ENCODE measurements at places on chromosomes 3 and 15.

DNA sequence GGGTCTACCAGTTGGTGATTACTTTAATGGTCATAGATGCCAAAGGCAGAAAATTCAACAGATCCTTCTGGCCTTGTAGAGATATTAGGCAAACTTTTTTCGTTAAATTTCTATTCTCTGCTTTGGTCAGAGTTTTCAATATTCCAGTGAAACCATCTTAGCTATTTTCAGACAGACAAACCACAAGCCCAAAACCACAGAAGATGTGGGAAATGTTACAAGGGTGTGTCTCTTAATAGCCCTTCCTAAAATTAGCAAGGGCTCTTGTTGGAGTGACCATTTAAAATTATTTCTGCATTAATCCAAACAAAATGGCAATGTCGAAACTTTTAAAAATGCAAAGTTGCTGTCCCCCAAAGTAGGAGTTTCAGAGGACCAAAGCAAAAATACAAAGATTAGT is 102.8 kb downstream of the ARRDC4 start:
- no peak for DNase-seq

DNA sequence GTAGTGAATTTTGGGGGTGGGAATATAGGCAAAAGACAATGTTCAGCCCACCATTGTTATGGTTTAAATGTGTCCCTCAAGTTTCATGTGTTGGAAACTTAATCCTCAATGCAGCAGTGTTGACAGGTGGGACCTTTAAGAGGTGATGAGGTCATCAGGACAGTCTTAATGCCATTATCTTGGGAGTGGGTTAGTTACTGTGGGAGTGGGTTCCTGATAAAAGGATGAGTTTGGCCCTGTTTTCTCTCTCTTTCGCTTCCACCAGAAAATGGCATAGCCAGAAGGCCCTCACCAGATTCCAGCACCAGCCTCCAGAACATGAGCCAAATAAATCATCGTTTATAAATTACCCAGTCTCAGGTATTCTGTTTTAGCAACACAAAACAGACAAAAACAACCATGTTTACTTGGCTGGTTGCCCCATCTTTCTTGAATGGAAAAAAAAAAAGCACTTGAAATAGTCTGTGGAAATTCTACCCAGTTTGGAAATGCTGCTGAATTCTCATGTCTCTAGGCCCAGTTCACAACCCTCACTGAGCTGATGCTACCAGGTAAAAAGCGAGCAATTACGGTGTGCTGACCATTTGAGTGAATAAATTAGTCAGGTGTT is 31.0 kb upstream of the MFSD1 start:
- DNase-seq: no peak

DNA sequence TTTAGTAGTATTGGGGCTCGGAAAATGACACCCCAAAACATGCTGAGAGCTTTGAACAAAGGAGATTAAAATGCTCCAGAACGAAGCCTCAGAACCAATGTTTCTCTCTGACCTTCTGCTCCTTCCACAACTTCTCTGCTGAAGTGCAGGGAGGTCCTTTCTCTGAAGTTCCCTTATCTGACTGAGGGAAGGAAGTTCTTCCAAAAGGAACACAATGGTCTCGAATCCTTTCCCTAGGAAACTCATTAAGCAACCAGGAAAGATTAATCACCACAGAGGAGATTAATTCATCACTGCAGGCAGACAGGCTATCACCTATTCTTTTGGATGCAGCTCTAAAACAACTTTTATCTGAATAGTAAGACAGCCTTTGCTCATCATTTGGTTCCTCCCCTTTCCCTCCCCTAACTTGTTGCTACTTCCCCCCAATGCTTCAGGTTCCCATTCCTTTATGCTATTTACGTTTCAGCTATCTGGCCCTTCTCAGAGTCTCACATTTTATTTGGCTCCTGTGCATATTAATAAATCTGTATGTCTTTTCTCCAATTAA is 18.2 kb upstream of the WDR49 start:
- no peak for DNase-seq

- DNase-seq: no peak
These were observed 203.9 kb downstream of the NEK10 start for GRCh38 chr3:27165321-27165721.

DNA sequence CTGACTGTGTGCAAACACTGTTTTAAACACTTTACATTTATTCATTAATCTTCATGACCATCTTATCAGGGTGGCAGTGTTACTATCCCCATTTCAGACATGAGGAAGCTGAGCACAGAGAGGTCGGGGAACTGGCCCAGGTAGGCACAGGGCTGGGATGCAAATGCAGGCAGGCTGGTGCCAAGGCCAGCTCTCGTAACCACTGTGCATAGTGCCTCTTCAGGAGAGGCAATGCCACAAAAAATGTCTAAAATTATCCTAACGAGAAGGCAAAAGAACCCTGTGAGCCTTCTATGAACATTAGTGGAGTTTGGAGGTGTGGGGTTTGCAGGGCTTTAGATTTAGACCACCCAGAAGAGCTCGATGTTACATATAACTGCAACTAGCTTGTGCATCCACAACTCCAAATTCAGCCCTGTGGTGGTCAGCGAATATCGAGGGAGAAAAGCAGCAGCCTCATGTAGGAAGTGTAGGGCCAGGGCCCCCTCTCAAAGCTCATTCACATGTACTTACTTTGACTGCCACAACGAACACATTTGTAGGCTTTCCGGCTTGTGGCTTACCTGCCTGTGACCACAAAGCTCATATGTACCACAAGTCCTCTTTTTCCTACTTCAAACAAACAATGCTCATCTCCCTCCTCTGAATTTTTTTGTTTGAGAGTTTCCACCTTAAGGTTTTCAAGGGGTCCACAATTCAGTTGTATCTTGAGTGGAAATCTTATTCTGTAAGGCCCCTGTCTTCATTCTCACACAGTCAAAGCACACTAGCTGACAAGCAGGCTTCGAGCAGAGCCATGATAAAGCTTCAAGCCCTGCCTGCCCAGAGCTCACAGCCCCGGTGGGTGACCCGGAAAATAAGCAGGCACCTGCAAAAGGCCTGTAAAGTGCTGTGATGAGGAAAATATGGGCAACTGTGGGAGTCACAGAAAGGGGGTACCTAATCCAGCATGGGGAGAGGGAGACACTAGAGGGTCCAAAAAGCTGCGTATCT is 722.9 kb upstream of the CFAP20DC start:
- DNase-seq: no peak

DNA sequence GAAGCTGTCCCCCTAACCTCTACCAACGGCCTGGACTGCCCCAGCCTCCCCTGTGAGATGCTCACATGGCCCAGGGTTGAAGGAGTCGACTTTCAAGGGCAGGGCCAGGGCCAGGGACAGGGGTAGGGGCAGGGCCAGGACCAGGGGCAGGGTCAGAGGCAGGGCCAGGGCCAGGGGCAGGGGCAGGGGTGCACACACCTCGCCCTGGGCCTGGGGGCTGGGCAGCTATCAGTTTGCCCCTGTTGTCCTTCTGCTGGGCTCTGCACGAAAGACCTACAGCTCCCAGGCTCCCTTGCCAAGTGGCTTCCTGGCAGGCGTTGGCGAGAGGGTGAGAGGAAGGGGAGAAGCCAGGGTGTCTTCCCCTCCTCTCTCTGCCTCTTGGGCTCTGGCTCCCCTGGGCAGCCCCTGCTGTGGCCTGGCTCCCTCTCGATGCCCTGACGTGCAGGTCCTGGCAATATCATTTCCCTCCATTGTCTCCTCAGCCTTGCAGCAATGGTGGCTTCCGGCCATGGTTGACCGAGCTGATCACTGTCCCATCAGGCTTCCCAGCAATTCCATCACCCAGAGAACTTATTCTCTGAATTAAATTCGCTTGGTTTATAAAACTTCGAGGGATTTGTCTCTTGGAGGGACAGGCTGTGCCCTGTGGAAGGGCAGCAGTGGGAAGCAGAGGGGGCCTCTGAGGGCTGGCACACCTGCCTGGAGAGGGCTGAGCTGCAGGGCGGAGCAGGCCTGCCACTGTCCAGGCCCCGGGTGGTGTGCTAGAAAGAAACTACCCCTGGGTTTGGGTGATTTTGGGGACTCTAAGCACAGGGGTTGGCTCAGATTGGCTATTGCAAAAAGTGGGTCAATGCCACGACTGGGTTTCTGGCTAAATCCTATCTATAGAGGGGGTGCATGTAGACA is 13.9 kb downstream of the PRR23E start:
- no peak for DNase-seq

DNA sequence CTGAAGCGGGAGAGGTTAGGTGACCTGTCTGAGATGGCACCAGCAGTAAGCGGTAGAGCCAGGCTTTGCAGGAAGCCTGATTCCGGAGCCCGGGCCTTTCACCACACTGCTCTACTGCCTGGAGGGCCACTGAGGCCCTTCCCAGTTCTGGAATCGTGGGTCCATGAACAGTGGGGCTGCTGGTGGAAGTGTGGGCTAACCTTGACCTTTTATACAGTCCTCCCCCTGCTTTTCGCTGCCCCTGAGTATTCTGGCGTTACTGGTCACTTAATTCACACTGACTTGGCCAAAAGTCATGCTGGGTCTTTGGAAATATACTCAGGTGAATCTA is 2.6 kb upstream of the ABTB1 start:
- DNase-seq: no peak

DNA sequence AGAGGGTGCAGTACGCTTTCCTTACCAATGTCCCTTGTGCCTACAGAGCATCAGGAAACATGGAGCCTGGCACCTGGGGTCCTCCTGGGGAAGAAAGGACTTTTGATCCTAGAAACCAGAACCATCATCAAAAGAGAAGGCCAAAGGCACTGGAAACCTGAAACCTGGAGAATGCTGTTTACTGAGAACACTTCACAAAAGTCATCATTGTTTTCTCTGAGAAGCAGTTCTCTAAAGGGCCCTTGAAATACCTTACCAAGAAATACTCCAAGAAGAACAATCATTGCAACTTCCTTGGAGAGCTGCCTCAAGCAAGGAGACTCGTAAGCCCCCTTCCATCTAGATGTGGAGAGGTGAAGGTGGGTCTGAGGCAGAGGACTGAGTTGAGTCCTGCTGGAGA is 66.0 kb downstream of the TLE3 start:
- no peak for DNase-seq

DNA sequence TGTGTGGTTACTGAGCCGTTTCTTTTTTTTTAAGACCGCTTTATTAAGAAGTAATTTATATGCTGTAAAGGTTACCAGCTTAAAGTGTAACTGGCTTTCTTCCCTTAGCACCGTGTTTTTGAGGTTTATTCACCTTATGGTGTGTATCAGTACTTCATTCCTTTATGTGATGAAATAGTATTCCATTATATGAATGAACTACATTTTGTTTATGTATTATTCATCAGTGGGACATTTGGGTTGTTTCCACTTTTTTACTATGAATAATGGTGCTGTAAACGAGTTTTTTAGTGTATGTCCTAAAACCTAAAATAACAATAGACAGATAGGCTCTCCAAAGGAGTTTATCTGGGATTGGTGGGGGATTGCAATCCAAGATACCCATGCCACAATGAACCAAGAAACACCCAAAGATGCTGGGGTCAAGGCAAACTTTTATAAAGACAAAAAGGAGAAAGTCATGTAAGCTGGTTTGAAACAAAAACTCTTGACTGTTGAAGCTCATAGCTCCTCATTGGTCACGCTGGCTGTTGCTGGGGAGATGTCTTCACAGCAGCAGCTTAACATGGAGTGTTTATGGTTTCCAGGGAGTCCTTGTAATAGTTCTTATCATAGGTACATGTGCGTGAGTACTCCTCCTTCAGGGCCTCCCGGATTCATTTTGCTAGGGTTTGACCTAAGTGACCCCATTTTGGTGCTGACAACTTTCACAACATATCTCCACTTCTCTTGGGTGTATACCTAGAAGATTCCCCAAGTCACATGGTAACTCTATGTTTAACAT is 16.0 kb downstream of the TM2D3 start:
- DNase-seq: no peak

DNA sequence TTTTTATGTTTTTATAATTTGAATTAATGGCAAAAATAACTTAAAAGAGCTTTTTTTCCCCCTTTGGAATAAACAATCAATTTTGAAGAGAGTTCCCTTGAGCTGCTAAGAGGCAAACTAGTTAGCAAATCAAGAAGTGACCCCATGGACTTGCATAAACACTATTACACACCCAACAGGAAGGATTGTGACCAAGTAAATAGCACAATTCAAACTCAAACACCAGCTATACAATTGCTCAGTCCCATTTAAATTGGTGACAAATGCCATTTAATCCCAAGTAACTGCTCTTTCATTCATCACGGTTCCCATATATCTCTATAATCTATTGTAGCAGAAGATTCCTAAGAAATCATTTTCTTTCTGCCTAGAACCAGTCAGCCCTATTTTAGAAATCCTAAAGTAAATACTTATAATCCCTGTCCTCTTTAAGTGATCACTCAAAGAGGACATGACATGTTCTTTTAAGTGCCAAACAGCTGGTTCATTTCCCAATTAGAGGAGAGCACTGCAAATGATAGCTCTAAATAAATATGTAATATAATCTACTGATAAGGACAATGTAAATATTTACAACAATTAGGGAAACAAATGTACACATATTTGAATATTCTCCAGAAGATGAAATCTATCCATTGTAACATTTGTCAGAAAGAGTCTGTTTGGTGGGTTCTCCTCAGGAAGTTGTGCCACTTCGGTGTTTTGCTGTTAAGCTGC is 137.8 kb upstream of the ADAMTS9 start:
- no peak for DNase-seq

DNA sequence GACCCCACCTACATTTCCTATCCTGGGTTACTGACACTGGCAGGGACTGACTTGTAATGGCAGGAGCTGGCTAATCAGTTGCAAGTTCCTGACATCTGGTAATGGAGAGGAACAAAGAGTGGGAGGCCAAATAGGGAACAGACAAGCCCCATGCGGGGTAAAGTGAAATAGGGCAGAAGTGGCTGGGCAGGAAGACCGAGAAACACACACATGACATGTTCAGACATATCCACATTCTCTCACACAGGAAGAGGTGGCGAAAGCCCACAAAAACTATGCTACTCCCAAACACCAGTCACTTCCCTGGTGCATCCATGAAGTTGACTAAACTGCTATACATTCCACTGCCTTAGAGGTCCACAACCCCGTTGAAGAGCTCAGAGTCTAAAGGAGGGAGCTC is 394.1 kb upstream of the TBL1XR1 start:
- DNase-seq: no peak

- peak; percentile 59 for DNase-seq
These were observed 6.8 kb upstream of the MFSD1 start for GRCh38 chr3:158794936-158795518.

GRCh38 chr15:57090496-57090859 is 172.0 kb downstream of the TCF12 start:
- DNase-seq: no peak

- no peak for DNase-seq
These were observed 45.9 kb upstream of the EPHB1 start for GRCh38 chr3:134749174-134749573.

- no peak for DNase-seq
These were observed 303.4 kb downstream of the ZNF621 start for GRCh38 chr3:40827942-40828688.

DNA sequence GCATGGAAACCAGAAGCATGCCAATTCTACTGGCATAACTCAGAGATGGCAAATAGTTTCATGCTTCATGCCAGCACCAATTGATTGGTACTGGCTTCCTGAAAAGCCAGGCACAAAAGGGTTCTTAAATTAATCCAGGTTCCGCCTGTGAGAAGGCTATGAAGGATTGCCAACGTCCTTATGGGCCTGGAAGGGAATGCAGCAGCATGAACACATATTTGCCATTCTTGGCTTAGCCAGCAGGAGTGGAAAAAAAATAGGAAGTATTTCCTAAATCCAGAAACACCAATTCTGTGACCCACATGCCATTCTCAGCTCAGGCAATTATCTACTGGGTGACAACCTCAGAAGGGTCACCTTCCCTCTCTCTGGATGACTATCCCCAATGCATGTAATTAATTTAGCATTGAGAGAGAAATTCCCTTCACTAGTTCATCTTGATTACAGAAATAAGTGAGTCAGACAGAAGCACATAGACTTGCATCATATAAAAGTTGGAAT is 36.0 kb downstream of the ADAMTS9 start:
- no peak for DNase-seq

All from hematopoietic multipotent progenitor cell treated with erythropoietin and hydrocortisone succinate and interleukin-3 and kit ligand, for 15 days (in vitro differentiated cells).